ENCODE measurements at places on chromosomes 6 and 20. TPM values are rescaled to one million over a fixed set of nuclear protein-coding genes. Genes with fewer than 3 reads are reported as not detected.

DNA sequence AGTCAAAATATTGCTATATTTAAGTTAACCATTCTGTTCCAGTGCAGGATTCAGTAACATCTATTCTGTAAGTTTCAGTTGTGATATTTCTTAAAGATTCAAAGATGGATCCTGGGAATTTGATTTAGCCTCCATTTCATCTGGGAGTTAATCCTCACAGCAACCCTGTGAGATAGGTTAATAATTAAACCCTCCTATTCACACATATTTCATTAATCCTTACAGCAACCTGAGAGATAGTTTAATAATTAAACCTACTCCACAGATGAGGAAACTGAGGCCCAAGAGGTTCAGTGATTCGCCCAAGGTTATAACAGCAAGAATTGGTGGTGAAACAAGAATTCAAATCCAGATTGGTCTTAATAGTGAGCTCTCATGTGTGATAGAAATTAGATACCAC lies 10.9 kb upstream of the ZBTB2 start:
- DNase-seq = no peak

- DNase-seq = no peak
These were observed 24.8 kb upstream of the IGF2R start for GRCh38 chr6:159943968-159944598.

- no peak for DNase-seq
These were observed 31.6 kb upstream of the CD93 start for GRCh38 chr20:23117738-23118137.

DNA sequence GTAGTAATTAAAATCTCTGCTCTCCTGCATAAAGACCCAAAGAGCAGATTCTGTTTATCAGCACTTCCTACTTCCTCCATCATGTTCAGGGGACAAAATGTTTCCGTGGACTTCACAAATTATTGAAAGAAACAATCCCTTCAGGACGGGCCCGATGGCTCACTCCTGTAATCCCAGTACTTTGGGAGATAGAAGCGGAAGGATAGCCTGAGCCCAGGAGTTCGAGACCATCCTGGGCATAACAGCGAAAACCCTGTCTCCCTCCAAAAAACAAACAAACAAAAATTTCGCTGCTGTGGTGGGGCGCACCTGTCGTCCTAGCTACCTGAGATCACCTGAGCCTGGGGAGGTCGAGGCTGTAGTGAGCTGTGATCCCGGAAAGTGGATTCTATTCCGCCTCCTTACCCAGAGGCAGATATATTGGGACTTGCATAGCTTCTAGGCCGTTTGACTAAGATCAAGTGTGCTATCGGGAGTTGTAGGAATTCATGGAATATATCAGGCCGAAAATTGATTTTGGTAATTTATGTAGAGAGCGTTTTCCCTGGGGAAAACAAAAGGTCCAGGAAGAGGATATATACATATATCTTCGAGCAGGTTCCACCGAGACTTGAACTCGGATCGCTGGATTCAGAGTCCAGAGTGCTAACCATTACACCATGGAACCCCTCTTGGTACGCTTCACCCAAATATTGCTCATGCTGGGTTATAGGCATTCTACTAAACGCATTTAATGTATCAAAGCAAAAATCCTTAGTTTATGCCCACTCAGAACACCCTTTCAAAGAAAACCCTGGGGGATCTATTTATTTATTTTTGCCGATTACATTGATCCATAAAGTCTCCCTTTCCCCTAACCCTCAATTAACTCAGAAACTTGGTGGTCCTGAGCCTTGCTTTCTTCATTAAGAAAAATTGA lies 74.5 kb upstream of the ZNF184 start:
- no peak for DNase-seq

- no peak for DNase-seq
These were observed 198.8 kb upstream of the THEMIS start for GRCh38 chr6:128099571-128100197.

DNA sequence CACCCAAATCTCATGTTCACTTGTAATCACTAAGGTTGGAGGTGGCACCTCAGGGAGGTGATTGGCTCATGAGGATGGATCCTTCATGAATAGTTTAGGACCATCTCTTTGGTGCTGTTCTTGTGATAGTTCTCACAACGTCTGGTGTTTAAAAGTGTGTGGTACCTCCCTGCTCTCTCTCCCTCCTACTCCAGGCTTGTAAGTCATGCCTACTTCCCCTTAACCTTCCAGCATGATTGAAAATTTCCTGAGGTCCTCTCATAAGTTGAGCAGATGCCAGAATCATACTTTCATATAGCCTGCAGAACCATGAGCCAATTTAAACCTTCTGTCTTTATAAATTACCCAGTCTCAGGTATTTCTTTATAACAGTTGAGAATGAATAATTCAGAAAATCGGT lies 16.6 kb downstream of the HLA-A start:
- no peak for DNase-seq

- DNase-seq = no peak
These were observed 16.6 kb downstream of the ZC3H12D start for GRCh38 chr6:149468179-149468578.

GRCh38 chr6:13419422-13420195 lies 67.8 kb downstream of the GFOD1 start:
- DNase-seq = no peak

- DNase-seq = no peak
These were observed 305.5 kb upstream of the SGK1 start for GRCh38 chr6:134623401-134623800.

DNA sequence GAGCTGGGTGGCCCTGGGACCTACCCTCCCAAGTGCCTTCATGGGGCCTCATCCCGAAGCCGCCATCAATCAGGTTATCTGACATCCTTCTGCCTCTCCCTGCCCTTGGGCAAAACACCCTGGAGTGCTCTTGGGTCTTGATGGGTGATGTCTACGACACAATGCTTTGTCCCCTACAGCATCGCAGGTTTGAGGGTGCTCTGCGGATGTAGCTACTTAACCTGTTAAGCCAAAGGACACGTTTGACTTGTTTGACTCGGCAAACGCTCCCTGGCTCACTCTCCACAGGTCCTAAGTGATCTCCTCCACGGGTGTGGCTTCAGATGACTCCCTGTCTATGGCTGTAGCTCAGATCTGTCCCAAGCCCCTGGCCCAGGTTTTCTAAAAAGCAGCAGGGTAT lies 35.6 kb downstream of the TBC1D7 start:
- no peak for DNase-seq

The COL10A1 gene
- not detected for total RNA-seq

The PPARD gene
- total RNA-seq = 10.7 TPM

The TSBP1 gene
- not detected for total RNA-seq

The MYLIP gene
- total RNA-seq = 63.0 TPM

The SYCP2L gene
- total RNA-seq = 2.0 TPM

The SMLR1 gene
- total RNA-seq = not detected

The CST4 gene
- not detected for total RNA-seq

The ABCC10 gene
- 12.1 TPM for total RNA-seq
